WTC11 (cell line): ENCODE measurements at places on chromosomes 5 and 9. TPM values are rescaled to one million over a fixed set of nuclear protein-coding genes. Genes with fewer than 3 reads are reported as not detected.

The BTF3 gene
- 736 to 764 TPM (median 736 TPM) in 3 replicates for total RNA-seq

The MROH2B gene
- total RNA-seq = not detected in 3 replicates

The SLC36A3 gene
- not detected in 3 replicates for total RNA-seq

The NEURL1B gene
- 6.1 to 9.8 TPM (median 6.6 TPM) in 3 replicates for total RNA-seq

The ELOVL7 gene
- total RNA-seq = 7.1 to 8.5 TPM (median 7.8 TPM) in 3 replicates

The KIAA0825 gene
- total RNA-seq = 1.3 to 1.6 TPM (median 1.5 TPM) in 3 replicates

The GGTA1 gene
- total RNA-seq = not detected in 3 replicates

The AQP3 gene
- 3.0 to 3.6 TPM (median 3.5 TPM) in 3 replicates for total RNA-seq

The POLR1E gene
- 31.4 to 39.6 TPM (median 38.8 TPM) in 3 replicates for total RNA-seq

The MEIKIN gene
- total RNA-seq = not detected in 3 replicates

The OMD gene
- not detected in 3 replicates for total RNA-seq

The CD14 gene
- 0.27 to 0.63 TPM (median 0.53 TPM) in 3 replicates for total RNA-seq

The ARHGEF37 gene
- 0.66 to 1.1 TPM (median 0.71 TPM) in 3 replicates for total RNA-seq

The LECT2 gene
- total RNA-seq = not detected in 3 replicates

The PCDHA11 gene
- total RNA-seq = 5.8 to 8.7 TPM (median 7.9 TPM) in 3 replicates

The BTNL8 gene
- 0.48 to 0.96 TPM (median 0.85 TPM) in 3 replicates for total RNA-seq

The ZDHHC11B gene
- 2.3 to 4.4 TPM (median 3.1 TPM) in 3 replicates for total RNA-seq

The IPO11 gene
- 52.6 to 61.9 TPM (median 60.0 TPM) in 3 replicates for total RNA-seq

The SLC6A19 gene
- total RNA-seq = 0.04 to 0.05 TPM in 2 of 3 replicates, not detected in the other

The SLC45A2 gene
- not detected in 3 replicates for total RNA-seq

The CENPH gene
- total RNA-seq = 79.0 to 87.4 TPM (median 86.4 TPM) in 3 replicates

The SLC24A2 gene
- total RNA-seq = 5.6 to 8.0 TPM (median 7.1 TPM) in 3 replicates

The ZNF454 gene
- total RNA-seq = 4.3 to 5.1 TPM (median 4.9 TPM) in 3 replicates

The IFNA21 gene
- not detected in 3 replicates for total RNA-seq

The SPINK6 gene
- not detected in 3 replicates for total RNA-seq

The FAT2 gene
- total RNA-seq = 0.14 to 0.26 TPM (median 0.16 TPM) in 3 replicates

The GABRB2 gene
- total RNA-seq = 0.32 to 0.79 TPM (median 0.53 TPM) in 3 replicates

The SEMA6A gene
- total RNA-seq = 336 to 406 TPM (median 357 TPM) in 3 replicates

The PCDHB12 gene
- total RNA-seq = 2.7 to 3.1 TPM (median 3.1 TPM) in 3 replicates

The IRX2 gene
- 51.5 to 63.2 TPM (median 52.0 TPM) in 3 replicates for total RNA-seq

The NCBP1 gene
- total RNA-seq = 47.8 to 61.1 TPM (median 51.3 TPM) in 3 replicates

The SHOC1 gene
- total RNA-seq = not detected in 3 replicates

The BOD1 gene
- total RNA-seq = 117 to 123 TPM (median 120 TPM) in 3 replicates

The DCP2 gene
- 186 to 207 TPM (median 191 TPM) in 3 replicates for total RNA-seq

The PDE8B gene
- 0.31 to 0.62 TPM (median 0.53 TPM) in 3 replicates for total RNA-seq

The RANBP17 gene
- 23.1 to 27.4 TPM (median 23.1 TPM) in 3 replicates for total RNA-seq

The SGCD gene
- total RNA-seq = 0.07 to 0.33 TPM (median 0.32 TPM) in 3 replicates

The NTRK2 gene
- 0.02 to 0.05 TPM (median 0.05 TPM) in 3 replicates for total RNA-seq

The NRARP gene
- 46.7 to 52.4 TPM (median 51.5 TPM) in 3 replicates for total RNA-seq

The LHX6 gene
- total RNA-seq = 0.71 to 1.5 TPM (median 1.5 TPM) in 3 replicates

The FKTN gene
- 10.8 to 15.1 TPM (median 14.5 TPM) in 3 replicates for total RNA-seq

The CDH9 gene
- total RNA-seq = 0.07 to 0.48 TPM (median 0.21 TPM) in 3 replicates

The MOB3B gene
- 18.9 to 25.1 TPM (median 20.9 TPM) in 3 replicates for total RNA-seq

The RAPGEF1 gene
- 57.9 to 66.2 TPM (median 65.7 TPM) in 3 replicates for total RNA-seq

The C9orf85 gene
- total RNA-seq = 13.2 to 20.2 TPM (median 15.2 TPM) in 3 replicates

The SYK gene
- 5.8 to 7.4 TPM (median 6.2 TPM) in 3 replicates for total RNA-seq

The OR1N1 gene
- not detected in 3 replicates for total RNA-seq

The IL13 gene
- total RNA-seq = not detected in 3 replicates

The COQ4 gene
- total RNA-seq = 31.3 to 45.3 TPM (median 33.6 TPM) in 3 replicates

The INSL4 gene
- not detected in 3 replicates for total RNA-seq

The FYB1 gene
- 0.27 to 0.71 TPM (median 0.52 TPM) in 3 replicates for total RNA-seq

The PRDM9 gene
- 0.15 TPM in 1 of 3 replicates, not detected in the others for total RNA-seq

The PRKACG gene
- total RNA-seq = not detected in 3 replicates

The GMCL2 gene
- total RNA-seq = not detected in 3 replicates

The MTMR12 gene
- total RNA-seq = 34.9 to 42.7 TPM (median 37.2 TPM) in 3 replicates

The PCDHGB1 gene
- total RNA-seq = 4.9 to 5.6 TPM (median 5.5 TPM) in 3 replicates

The CTNND2 gene
- 8.6 to 11.9 TPM (median 10.4 TPM) in 3 replicates for total RNA-seq
